NCI-H526 (cell line): ENCODE measurements at places on chromosomes 5 and 9.

GRCh38 chr9:137310189-137311052, 8.3 kb upstream of the NRARP start:
- peak; percentile 49 for DNase-seq

DNA sequence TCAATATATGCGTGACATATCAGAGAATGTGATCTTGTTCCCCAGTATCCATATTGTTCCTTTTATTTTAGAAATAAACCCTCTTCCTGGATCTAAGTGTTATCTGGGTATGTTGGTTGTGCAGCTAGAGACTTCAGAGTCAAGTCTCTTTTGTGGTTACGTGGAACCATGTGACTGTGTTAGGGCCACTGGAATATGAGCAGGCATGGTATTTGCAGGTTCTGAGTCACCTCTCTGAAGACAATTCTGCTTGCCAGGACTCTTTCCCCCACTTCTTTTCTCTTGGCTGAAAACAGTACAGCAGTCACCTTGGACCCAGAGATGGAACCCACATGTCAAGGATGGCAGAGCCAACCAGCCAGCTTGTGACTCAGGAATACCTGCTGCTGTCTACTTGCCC, 59.7 kb downstream of the ATP10B start:
- DNase-seq: no peak

DNA sequence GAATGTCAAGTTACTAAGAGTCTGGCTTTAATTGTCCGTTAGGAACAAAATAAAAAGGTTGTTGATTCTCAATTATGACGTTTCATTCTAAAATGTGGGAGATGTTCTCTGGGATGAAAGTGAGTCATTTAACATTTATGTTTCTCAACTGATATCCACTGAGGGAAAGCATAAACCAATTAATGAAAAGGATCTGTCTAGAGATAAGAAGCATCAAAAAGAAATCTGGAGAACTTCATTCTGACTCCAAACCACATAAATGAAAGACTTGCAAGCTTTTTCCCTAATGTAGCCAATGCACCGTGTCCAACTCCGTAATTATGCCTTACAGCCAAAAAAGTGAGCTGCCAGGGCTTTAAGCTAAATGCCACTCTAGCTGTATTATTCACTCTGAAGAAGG, 654.2 kb downstream of the TLE1 start:
- DNase-seq: no peak

DNA sequence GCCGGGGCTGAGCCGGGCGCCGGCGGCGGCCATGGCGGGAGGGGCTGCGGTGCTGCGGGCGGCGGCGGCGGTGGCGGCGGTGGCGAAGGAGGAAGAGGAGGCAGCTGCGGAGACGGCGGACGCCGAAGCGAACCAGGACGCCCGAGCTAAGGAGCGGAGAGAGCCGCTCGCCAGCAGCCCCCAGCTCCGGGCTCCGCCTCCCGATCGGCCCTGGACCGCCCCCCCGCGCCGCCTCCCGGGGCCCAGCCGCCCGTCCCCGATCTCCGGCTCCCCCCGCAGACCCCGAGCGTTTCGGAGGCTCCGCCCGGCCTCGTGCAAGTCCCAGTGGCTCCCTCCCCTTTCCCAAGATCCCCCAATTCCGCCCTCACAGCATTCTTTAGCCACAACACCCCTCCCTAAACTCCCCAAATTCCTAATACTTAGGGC, at the start of gene ASTN2:
TSS of gene ASTN2 (minus strand) at position 152 of the 426 bp plus-strand sequence. CDS start at position 33, 119 bp downstream.
- no peak for DNase-seq

DNA sequence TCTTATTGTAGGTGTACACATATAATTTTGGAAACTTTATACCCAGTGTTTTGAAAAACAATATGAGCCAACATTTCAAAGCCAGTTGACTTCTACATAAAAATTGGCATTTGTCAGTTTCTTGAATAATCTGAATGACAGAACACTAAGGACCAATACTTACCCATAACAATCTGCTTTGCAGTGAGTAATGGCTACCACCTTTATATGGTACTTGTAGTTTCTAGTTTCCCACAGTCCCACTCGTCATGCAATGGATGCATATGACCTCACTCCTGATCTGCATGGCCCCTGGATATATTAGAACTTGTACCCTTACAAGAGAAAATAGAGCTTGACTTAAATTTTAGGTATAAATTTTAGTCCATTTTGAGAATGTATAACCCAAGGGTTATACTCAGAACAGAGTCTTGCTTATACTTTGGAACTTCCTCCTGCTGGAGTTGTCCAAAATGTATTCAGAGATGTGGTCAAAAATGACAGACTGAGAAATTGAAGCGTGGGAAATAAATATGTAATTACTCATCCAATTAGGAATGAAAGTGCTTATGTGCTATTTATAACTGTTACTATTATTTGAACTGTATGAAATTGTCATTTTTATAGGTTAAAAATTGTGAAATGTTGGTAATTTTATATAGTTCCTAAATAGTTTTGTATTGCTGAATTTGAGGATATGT, 19.5 kb downstream of the XRCC4 start:
- DNase-seq: no peak

- no peak for DNase-seq
These were observed 232.5 kb downstream of the SPATA31A1 start for GRCh38 chr9:39587844-39588499.

GRCh38 chr9:93648836-93649235, 72.5 kb downstream of the PHF2 start:
- no peak for DNase-seq

- DNase-seq: peak; percentile 38
These were observed 109.1 kb downstream of the ALDH1A1 start for GRCh38 chr9:72843520-72844439.

GRCh38 chr5:173303878-173304590, 24.2 kb downstream of the STC2 start:
- no peak for DNase-seq

DNA sequence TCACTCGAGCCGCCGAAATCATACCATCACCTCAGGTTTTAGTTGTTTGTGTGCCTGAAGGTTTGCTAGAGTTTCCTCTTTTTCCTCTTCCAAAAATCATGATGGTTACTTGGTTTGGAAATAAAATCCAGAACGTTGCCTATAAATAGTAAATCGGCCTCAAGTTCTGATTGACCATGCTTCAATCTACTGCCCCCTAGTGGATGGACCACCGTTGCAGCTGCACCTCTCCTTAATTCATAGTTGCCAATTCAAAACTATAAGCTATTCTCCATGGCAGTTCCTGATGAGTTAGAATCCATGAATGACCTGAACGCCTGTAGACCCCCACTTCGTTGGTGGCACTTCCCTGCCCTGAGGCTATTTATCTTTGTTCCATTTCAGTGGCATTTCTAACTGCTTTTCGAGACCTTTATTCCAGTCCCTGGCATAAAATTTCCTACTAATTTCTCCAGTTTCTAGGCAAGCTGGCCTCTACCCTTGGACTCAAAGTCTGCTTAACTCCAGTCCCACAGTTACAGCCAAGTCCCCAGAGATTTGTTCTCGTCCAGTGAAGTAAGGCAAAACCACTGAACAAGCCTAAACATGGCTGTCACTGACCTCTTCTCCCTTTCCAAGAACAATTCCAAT, 422.6 kb downstream of the EFNA5 start:
- peak; percentile 61 for DNase-seq

GRCh38 chr5:2751592-2752021, at the start of gene IRX2:
Gene IRX2, minus strand, starts transcription at chr5:2751677. Its CDS starts 264 bp downstream, at chr5:2751413.
- DNase-seq: peak; percentile 84

- no peak for DNase-seq
These were observed 1.0 kb downstream of the ANKH start for GRCh38 chr5:14870337-14871213.

DNA sequence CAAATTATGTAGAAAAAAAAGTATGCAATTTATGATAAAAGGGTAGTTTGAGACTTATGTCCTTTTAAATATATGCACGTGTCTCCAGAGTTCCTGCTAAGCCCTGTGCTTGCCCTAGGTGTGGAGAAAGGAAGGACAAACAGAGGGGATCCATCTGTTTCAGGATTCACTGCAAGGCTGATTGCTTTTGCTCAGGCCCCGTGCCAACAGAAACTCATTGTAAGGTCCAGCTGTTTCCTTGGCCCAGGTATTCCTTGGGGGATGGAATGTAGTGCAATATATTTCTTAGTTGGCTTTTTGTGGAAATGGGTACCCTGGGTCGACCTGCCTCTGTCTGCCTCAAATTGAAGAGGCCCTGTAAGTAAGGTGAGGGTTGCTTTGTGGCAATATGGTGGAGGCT, 268.6 kb upstream of the CLINT1 start:
- no peak for DNase-seq

DNA sequence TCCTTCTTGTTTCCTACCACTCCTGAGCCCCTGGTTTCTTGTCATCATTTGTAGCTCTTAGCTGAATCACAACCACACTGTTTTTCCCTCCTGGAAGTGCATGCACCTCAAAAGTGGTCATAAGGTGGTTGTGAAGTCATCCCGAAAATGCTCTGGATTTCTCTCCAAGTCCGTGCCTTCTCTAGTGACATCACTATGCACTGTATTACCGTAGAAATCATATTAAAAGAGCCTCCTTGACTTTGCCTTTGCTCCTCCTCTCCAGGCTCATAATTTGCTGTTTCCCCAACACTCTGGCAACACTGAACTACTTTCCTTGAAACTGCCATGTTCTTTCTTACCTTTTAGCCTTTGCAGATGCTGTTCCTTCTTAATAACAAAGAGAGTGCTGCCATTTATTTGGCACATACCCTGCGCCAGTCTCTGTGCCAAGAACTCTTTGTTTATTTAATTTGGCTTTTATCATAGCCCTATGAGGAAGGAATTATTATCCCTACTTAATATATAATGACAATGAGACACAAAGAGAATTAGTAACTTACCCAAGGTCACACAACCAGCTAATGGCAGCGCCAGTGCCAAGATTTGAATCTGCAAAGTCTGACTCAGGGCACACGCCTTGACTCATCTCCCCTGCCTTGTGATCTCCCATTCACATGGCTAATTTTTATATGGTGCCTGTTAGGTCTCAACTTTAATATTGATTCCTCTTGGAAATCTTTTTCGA, 115.4 kb downstream of the KIF4B start:
- DNase-seq: no peak

GRCh38 chr5:56802205-56802604, 13.1 kb upstream of the MAP3K1 start:
- no peak for DNase-seq

DNA sequence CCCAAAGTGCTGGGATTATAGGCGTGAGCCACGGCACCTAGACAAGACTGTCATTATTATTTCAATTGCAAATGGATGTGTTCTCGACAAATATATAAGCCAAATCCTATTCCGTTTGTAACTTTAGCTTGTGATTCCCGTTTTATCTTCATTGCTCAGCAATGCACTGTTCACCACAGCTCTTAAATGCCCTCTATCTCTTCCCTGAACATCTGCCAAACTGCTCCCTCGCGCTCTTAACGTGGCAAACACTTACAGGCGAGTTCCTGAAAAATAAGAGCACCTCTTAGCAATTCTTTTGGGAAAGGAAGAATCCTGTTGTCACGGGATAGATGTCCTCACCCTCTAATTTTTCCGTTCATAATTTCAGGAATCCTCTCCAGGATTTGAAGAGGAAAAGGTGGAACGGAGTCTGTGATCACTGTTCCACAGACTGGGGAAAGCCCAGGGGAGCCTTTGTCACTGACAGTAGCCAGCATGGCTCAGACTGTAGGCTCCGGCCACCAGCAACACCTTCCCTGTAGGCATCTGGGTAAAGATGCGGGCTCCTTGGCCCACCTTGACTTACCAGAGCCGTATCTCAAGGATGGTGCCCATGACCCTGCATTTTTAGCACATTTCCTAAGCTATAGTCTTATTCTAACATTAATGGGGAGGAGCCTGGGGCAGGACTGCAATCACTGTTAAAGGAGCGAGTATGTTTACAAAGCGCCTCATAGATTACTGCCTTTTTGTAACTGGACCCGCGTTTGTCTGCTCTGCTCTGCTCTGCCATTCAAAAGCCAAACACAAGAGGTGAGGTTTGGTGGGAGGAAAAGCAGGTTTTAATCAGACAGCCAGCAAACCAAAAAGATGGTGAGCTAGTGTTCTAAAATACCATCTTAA, 20.2 kb upstream of the GNPDA1 start:
- no peak for DNase-seq

- DNase-seq: no peak
These were observed 395.8 kb upstream of the ADAMTSL1 start for GRCh38 chr9:18077941-18078678.

- DNase-seq: no peak
These were observed 35.8 kb upstream of the ATP10B start for GRCh38 chr5:160887780-160888179.

- peak; percentile 45 for DNase-seq
These were observed 54.0 kb upstream of the LARP1 start for GRCh38 chr5:154701181-154701580.

GRCh38 chr9:91834740-91835139, 115.3 kb downstream of the ROR2 start:
- DNase-seq: no peak

- no peak for DNase-seq
These were observed 112.6 kb downstream of the CAVIN4 start for GRCh38 chr9:100690438-100690837.

DNA sequence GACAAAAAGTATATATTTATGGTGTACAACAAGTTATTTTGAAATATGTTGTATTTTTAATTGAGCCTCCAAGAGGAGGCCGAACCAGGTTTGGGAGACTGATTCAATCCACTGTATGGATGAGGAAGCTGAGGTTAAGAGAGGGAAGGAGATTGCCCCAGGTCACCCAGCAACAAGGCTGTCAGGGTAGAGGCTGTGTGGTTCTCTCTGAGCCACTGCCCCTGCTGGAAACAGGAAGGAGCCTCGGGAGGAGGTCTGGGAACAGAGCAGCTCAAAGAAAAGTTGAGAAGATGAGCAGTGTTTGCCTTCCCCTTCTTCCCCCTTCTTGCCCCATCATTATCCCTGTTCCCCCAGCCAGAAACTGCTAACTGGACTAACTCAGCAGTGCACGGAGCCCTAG, 6.6 kb upstream of the FAT2 start:
- DNase-seq: no peak

GRCh38 chr9:84067821-84068220, 87.2 kb downstream of the RMI1 start:
- no peak for DNase-seq

DNA sequence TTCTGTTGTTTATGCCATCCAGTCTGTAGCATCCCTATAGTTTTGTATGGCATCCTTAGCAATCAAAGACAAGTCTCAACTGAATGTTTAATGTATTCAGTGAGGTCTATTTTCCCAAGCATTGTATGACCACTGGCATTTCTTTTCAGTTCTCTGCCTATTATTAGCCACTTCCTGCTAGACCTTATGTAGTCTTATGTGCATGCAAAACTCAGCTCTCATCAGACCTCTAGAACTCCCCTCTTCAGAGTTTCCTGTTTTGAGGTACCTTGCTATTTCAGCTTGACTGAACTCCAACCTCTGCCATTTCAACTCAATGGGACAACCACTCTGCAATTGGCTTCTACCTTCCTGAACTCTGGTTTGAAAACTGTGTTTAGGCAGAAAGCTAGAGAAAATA, 113.2 kb downstream of the SLC25A46 start:
- DNase-seq: no peak

GRCh38 chr9:34085581-34086500, 37.2 kb upstream of the UBAP2 start:
- DNase-seq: no peak

- DNase-seq: no peak
These were observed 16.6 kb upstream of the MEGF9 start for GRCh38 chr9:120730654-120731514.

GRCh38 chr5:136516637-136517036, 151.3 kb upstream of the TRPC7 start:
- no peak for DNase-seq
